ENCODE measurements at places on chromosomes 11 and 22. TPM values are rescaled to one million over a fixed set of nuclear protein-coding genes. Genes with fewer than 3 reads are reported as not detected.

DNA sequence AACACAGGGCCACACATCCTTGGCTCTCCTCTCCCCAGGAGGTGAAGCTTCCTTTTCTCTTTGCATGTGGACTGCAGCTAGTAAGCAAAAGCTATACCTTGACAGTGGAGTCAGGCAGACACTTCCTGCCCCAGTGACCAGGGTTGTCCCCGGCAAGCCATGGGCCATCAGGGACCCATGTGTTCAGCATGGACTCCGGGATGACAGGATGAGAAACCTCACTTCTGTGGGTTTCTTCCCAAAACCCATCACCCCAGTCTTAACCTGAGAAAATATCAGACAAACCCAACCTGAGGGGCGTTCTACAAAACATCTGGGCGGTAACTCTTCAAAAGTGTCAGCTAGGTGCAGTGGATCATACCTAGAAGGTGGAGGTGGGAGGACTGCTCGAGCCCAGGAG is 40.2 kb downstream of the GNB1L start:
- H3K27ac ChIP-seq, result no peak overlapping the region
- H3K27me3 ChIP-seq, result no peaks in the 10 kb centered on the region
- no peaks in the 10 kb centered on the region for H3K36me3 ChIP-seq
- no peak overlapping the region for H3K4me3 ChIP-seq

- no peaks in the 10 kb centered on the region for H3K4me1 ChIP-seq
- no peaks in the 10 kb centered on the region for H3K27me3 ChIP-seq
- no peak overlapping the region for H3K27ac ChIP-seq
Observed at GRCh38 chr11:15852179-15852578, 504.2 kb downstream of the SOX6 start.

- H3K4me3 ChIP-seq, result peak overlapping the region; percentile 39
- no peak for DNase-seq
- H3K36me3 ChIP-seq, result no peaks in the 10 kb centered on the region
- no peak overlapping the region for H3K27ac ChIP-seq
- peaks cover 24% of the 10 kb centered on the region for H3K27me3 ChIP-seq
Observed at GRCh38 chr11:115502636-115503082, 1.6 kb downstream of the CADM1 start.

DNA sequence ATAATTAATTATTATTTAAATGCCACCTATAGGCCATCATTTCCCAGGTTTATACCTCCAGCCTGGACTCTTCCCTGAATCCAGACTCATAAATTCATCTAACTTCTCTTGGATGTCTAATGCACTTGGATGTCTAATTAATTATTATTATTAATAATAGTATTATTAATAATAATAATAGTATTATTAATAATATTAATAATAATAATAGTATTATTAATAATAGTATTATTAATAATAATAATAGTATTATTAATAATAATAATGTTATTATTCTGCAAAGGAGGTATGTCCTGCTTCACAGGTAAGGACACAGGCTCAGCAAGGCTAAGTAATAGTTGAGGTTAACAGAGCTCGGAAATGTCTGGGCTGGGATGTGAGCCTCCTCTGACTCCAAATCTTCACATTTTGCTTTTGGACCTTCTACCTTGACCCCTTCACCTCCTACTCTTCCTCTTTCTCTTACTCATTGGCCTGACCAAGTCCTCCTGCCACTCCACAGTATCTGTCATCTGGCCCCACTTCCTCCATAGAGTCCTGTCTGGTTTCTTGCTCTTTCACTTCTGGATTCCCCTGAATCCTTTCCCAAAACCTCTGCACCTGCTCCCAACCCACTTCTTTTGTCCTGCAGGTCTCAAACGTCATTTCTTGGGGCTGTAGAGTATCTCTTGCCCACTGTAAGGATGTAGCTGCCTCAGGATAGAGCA is 8.0 kb downstream of the RIBC2 start:
- H3K4me3 ChIP-seq, result no peak overlapping the region
- DNase-seq, result no peak
- no peaks in the 10 kb centered on the region for H3K27me3 ChIP-seq
- no peaks in the 10 kb centered on the region for H3K4me1 ChIP-seq

DNA sequence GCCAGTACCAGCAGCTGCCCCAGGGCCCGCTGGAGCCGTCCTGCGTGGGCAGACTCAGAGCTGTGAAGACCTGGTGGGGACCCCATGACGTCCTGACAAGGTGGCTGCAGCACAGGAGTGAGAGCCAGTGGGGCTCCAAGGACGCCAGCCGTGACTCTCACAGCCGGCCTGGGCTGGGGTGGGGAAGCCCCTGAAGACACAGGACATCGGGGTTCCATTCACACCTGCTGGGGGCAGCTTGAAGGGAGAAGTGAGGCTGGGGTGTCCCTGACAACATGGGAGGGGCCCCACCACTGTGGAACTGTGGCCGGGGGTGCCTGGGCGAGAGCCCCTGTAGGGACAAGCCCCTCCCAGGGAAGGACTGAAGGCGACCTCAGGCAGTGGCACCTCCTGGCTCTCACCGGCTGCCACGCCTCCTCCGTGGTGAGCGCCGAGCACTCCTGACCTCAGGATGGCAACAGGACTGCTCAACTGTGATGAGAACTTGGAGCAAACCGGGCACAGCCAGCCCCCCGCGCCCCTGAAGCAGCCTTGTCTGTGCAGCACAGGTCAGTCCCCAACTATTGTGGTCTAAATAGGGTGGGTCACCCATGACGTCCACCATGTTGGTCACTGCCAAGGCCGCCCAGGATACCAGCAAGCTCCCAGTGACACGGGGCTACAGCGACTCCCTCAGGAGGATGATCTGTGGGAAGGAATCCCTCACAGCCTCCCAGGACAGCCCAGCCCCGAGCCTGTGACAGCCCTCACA is 22.7 kb upstream of the IL17REL start:
- H3K27me3 ChIP-seq, result peaks cover 61% of the 10 kb centered on the region
- no peak for DNase-seq
- H3K4me3 ChIP-seq, result no peak overlapping the region
- no peaks in the 10 kb centered on the region for H3K4me1 ChIP-seq
- H3K27ac ChIP-seq, result no peak overlapping the region

DNA sequence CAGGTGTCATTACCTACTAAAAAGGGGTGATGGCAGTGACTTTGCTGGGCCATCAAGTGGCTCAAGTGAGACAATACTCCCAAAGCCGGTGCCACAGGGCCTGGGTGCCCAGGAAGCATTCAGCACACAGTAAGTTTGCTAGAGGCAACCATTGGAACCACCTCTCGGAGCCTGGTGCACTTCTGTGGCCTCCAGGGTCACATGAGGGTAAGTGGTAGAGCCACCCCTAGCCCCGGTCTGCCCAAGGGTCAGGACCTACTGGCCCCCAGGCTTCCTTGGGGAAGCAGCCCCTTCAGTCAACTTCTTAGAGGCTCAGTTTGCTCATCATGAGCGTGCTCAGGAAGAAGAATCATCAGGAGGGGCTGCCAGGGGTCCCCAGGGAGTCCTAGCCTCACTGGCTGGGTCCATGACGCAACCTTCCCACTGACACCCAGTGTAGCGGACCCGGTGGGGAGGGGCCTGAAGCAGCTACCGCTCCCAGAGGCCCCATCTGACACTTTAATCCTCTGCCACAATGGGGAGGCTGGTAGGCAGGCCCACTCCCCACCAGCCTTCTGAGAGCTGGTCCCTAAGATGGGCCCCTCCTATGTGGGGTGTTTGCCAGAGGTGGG is 17.5 kb upstream of the RASL10A start:
- H3K27me3 ChIP-seq, result no peaks in the 10 kb centered on the region
- H3K27ac ChIP-seq, result no peak overlapping the region
- peaks cover 11% of the 10 kb centered on the region for H3K36me3 ChIP-seq
- DNase-seq, result no peak
- no peak overlapping the region for H3K4me3 ChIP-seq
- H3K4me1 ChIP-seq, result no peaks in the 10 kb centered on the region

The PDE3B gene
- 143 TPM for total RNA-seq

DNA sequence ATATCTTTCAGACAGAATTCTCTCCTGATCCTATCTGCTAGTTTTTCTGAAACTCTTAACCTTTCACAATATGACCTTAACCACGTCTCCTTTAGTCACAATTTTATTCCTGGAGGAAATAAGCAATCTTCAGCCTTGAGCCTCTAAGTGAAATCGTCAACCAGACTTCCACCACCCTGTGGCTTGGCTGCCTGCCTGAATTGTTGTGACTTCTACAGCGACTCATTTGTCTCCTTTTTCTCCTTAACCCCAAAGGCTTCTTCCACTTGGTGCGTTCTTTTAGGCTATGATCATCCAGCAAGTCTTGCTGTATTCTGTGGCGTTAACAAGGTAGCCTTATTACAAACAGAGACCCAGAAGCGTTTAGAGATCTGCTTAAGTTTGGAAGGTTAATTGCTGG is 535.1 kb upstream of the ARHGAP42 start:
- no peaks in the 10 kb centered on the region for H3K4me1 ChIP-seq
- H3K27me3 ChIP-seq, result no peaks in the 10 kb centered on the region
- no peak overlapping the region for H3K27ac ChIP-seq

DNA sequence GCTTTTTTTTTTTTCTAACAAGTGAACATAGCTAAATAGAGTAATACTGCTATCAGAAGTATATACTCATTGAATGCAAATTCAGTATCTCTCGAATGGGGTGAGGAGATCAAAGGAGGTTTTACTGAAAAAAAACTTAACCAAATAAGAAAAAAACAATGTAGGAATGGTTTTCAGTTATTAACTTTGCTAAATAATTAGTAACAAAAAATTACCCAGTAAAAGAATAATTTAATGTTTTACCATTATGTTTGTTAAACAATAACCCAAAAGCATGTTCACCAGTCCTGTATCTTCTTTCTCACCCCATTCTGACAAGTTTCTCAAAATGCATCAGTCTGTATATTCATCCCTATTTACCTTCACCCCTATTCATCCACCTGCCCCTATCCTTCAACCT is 22.6 kb upstream of the CTSC start:
- no peaks in the 10 kb centered on the region for H3K36me3 ChIP-seq
- no peaks in the 10 kb centered on the region for H3K27me3 ChIP-seq
- no peak overlapping the region for H3K4me3 ChIP-seq
- H3K4me1 ChIP-seq, result peaks cover 9% of the 10 kb centered on the region
- DNase-seq, result no peak

The EI24 gene
- 32.2 TPM for total RNA-seq

The TUB gene
- 0.20 TPM for total RNA-seq
